ENCODE measurements at places on chromosomes 16 and 17.

GRCh38 chr16:85947230-85948137 lies 48.5 kb downstream of the IRF8 start:
- DNase-seq: no peak

DNA sequence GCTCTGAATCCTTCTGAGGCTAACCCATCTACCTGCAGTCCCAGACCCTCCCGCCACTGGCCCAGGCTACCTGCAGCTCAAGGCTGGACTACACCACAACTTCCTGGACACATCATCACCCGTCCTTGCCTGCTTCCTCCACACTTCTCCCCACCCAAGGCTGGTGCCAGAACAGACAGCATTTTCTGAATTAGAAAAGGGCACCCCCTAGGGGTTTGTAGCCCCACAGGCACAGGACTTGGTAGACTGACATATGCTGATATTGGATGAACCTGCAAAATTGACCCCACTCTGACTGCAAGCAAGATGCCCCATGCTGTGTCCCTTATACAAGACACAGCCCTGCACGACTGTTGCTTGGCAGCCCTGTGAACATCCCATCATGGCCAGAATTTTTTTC lies 271.5 kb upstream of the C16orf82 start:
- peak; percentile 2 for DNase-seq

- DNase-seq: no peak
Observed at GRCh38 chr17:68457168-68457538, at the start of gene WIPI1. Gene WIPI1, minus strand, starts transcription at chr17:68457496. Its CDS starts 75 bp downstream, at chr17:68457421.

GRCh38 chr16:819336-820043 lies 19.0 kb upstream of the GNG13 start:
- no peak for DNase-seq

- peak; percentile 70 for DNase-seq
Observed at GRCh38 chr16:78770353-78771091, 671.1 kb downstream of the WWOX start.

DNA sequence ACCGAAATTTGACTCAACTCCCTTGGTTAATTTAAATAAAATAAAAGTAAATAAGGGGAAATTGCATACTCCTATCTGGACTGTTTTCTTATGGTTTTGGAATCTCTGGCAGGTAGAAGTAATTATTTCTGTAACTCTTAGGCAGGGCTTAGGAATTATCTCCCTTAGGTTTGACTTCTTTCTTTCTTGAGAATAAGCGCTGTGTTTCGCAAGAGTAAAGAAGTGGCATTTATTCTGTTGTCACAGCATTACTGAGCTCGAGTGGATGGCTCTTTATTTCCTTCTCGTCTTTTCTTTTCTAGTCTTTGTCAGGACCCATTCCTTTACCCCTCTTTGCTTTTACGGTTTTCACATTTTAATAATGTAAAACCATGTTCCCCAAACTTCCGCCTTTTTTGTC lies 633.2 kb downstream of the WWOX start:
- no peak for DNase-seq

- no peak for DNase-seq
Observed at GRCh38 chr17:72219137-72219823, 98.5 kb downstream of the SOX9 start.

DNA sequence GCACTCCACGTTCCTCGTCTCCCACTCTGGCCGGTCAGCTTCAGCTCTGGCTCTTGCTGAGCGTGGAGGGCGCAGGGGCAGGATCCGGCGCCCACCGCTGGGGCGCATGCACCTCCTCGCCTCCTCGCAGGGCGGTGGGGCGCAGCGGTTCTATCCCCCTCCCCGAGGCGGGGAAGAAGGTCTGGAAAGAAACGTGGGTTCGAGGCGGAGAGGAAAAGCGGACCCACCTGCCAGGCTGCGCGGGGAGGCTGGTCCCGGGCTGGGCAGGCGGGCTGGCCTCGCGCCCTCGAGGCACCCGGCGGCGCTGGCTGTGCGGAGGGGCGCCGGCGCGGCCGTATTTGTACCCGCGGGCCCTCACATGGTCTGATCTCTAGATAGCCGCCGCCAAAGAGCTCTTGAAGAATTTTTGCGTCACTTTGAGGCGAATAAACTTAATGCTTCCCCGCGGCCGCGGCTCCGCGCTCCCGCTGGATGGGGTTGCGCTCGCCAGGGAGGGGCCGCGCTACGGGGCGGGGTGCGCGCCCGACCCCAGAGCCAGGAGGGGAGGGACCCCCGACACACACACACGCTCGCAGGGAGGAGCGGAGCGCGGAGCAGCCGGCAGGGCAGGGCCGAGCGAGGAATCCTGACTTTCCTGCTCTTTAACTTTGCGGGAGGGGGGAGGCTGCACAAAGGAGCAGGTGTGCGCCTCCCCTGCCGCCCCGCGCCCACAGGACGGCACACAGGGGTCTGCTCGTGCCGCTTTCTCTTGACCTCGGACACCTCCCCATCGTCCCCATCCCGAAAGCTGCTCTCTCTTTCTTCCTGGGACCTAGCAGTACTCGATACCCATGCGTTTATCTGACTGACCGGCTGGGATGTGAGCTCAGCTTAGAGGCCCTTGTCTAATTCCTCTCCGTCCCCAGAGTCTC lies at the start of gene SLC6A4:
Gene SLC6A4 (minus strand): TSS at position 312 of the 911 bp plus-strand sequence. CDS start 13,739 bp downstream, outside the sequence.
- DNase-seq: no peak

DNA sequence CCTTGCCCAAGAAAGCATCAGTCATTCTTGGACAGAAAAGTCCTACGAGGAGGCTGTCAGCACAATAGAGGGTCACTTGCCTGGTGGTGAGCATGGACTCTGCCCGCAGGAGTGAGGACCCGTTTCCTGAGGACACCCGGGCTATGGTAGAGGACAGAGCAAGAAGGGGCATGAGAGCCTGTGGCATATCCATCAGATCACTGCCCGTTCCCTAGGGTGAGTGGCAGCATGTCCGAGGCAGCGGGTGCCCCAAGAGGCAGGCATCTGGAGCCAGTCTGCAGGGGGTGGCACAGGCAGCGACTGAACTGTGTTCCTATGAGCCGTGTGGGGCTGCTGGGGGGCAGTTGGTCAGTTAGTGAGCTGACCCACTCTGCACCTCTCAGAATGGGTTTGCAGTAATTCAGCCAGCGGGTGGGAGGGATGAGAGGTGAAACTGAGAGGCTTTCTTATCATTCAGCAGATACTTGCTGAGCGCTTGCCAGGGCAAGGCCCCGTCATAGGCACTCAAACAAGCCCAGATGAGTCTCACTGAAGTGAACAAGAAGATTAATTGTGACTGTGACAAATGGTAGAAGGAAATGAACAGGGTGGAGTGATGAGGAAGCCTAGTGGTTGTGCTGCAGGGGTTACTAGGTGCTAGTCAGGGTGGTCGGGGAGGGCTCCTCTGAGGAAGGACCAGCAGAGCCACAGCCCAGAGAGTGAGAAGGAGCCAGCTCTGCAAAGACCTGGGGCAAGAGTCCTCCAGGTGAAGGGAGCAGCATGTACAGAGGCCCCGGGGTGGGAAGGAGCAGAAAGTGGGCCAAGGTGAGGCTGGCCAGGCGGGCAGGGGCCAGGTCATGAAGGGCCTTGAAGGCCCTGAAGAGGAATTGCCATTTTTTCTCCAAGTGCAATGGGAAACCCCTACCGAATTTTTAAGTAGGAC lies 87.9 kb downstream of the CLEC16A start:
- DNase-seq: no peak

- DNase-seq: no peak
Observed at GRCh38 chr17:65388911-65389310, 172.5 kb downstream of the AXIN2 start.

DNA sequence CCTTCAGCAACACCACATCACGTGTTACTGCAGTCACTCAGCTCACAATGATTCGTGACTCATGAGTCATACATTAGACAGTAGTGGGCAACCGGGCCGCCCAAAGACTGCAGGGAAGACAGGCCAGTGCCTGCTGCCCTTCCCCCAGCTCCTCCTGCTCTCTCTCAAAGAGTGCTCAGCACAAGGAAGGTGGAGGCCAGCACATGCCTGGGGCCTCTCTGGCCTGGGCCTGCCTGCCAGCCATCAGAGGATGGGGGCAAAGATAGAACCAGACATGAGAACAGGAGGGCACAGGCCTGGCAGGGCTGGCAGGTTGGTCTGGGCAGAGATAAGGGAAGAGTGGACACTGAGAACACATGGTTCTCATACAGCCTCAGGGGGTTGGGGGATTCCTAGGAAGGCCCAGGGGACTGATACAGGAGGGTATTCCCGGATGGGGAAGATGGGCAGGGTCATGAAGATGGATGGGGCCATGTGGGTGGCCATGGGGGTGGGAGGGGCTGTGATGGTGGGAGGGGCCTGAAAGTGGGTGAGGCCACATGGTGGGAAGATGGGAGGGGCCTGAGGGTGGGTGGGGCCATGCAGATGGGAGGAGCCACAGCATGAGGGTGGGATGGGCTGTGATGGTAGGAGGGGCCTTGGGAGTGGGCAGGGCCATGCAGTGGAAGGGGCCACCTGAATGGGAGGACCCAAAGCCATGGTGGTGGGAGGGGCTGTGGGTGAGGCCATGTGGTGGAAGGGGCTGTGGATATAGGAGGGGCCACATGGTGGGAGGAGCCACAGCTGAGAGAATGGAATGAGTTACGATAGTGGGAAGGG lies 29.0 kb downstream of the KATNB1 start:
- peak; percentile 40 for DNase-seq

- no peak for DNase-seq
Observed at GRCh38 chr16:56202036-56202435, 10.7 kb downstream of the GNAO1 start.

DNA sequence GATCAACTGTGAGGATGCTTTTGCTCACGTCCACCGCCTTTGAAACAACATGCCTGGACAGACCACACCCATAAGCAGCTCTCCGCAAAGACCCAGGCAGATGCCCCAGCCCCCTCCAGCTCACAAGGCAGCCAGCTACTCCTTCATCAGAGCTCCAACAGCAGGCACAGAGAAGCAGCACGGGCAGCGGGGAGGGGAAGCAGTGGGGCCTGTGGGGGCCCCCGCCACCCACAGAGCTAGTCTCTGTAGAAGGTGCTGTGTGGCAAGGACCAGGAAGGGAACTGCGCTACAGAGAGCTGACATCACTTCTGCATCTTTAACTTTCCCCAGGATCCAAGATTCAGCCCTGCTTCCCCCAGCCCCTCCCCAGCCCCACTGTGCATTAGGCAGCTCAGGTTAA lies 10.0 kb upstream of the SCNN1G start:
- no peak for DNase-seq

DNA sequence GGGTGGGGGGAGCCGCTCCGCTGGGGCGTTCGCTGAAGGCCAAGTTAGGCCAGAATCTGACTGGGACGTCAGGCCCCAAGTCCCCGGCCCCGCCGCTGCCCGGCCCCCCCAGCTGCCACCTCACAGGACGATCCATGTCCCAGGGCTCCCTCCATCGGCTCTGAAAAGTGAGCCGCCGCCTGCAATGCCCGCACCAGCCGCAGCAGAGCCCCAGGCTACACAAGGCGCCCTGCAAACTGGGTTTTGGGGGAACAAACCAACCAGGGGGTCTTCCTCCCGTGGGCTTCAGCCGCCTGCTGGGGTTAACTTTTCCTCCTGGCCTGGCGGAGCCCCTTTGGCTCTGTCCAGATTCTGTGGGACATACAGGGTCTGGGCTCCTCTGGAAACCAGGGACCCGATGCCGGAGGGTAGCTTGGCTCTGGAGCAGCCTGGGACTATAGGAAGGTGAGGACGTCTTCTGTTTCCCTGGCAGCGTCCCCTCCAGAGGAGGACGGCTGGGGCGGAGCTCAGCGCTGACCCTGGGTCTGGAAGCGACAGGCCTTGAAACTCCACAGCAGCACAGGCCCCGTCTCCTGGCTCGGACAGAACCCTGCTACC lies 835 bp downstream of the NME4 start:
- DNase-seq: no peak

- DNase-seq: no peak
Observed at GRCh38 chr17:80765241-80765961, 220.8 kb downstream of the RPTOR start.

GRCh38 chr17:74623693-74624093 lies at the start of gene CD300E:
Gene CD300E, minus strand, starts transcription at chr17:74623738. Its CDS starts 117 bp downstream, at chr17:74623621.
- no peak for DNase-seq

- no peak for DNase-seq
Observed at GRCh38 chr16:5036228-5037156, 2.8 kb upstream of the NAGPA start.

DNA sequence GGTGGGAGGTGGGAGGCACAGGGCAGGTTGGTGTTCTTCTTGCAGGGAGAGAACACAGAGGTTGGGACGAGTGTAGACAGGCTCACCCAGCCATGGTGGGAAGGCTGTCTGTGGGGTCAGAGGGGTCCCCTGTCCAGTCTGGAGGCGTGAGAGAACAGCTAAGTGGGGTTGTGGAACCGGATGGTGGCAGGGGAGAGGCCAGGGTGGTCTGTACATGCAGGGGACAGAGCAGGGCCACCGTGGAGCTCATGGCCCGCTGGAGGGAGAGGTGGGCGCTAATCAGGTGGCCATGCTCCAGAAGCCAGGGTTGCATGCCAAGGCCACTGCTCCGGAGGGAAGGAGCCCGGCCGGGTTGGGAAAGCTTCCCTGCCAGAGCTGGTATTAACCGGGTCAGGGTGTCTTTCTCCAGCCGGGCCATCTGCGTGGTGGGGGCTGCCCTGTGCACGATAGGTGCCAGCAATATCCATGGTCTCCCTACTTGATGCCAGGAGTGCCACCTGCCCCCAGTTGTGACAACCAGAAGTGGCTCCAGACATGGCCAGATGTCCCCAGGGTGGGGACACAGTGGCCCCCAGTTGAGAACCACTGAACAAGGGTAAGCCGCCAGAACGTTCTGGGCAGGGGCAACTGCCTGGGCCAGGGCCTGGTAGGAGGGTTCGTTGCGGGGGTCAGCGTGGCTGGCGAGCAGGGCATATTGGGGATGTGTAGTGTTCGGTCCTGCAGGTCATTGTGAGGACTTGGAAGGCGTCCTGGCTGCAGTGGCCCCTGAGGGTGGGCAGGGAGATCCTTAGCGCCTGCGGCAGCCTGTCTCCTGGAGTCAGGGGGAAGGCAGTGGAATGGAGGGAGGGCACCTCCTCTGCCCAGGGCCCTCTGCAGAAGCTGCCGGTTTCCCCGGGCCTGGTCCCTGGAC lies 5.1 kb downstream of the SNN start:
- no peak for DNase-seq

DNA sequence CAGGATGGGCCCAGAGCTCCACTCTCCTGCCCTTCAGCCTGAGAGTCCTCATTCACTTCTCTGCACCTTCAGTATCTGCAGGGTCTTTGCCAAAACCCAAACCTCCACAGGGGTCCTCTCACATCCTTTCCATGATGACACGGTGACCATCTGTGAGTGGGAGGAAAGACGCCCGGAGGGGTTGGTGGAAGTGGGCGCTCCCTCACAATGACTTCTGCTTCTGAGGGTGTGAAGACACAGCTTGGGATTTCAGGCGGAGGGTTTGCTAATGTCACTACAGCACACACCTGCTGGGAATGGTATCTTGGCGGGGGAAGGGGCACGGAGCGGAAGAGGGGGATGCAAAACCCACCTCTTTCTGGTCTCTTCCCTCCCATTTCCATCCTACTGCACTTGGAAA lies 115.1 kb upstream of the SDK2 start:
- DNase-seq: no peak

DNA sequence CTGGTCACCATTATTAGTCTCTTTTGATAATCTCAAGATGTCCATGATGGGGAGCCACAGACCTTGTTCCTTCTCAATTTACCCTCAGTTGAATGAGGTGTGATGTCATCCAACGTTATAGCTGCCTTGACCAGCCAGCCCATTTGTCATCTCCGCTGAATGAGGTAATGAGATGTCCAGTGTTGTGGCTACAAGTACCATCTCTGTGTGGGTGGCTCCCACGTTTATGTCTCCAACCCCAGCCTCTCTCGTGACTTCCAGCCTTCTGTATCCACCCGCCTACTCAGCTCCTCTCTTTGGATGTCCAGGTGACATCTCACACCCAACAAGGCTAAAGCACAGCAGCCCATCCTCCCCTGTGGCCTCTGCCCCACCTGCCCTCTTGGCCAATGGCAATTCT lies 18.2 kb downstream of the DNAH17 start:
- no peak for DNase-seq

All from stimulated activated CD8-positive, alpha-beta memory T cell treated with anti-CD3 and anti-CD28 coated beads, Interleukin-7, amount 100 ng/mL, for 48 hours (primary cell).